ENCODE measurements at places on chromosomes 5 and 9.
A peak's percentile ranks its signal among the peaks of the same experiment; 100 is the strongest.

DNA sequence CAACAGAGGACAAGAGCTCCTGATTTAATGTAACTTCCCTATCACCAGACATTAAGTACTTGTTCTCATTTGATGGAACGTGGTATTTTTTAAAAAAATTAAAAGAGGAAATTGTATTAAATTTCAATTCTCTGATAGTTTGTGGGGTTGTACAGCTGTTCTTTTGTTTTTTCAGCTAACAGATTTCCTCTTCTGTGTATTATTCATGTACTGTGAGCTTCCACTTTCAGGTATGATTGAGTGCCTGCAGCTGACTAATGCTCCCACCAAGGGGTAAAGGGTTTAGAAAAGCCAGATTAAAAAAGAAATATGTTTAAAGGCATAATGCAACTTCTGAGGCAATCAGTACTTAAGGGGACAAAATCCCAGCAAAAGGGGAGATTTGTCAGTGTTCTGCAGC is 117.7 kb upstream of the ACTBL2 start:
- DNase-seq, result no peak

DNA sequence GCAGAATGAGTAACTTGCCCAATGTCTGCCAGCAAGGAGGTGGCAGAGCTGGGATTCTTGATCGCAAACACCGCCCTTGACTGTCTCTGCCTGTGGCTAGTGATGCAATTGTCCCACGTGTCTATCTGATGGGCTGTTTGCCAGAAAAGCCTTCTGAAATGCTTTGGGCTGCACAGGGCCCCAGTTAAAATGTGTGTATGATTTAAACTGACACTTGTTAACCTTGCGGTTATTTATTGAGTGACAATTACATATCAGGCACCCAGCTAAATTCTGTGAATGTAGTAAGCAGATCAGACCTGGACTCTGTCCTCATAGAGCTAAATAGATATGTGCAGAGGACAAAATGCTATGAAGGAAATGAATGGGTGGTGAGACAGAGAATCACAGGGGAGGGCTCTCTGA is 11.6 kb upstream of the IL12B start:
- peak; percentile 41 for DNase-seq

- no peak for DNase-seq
These were observed 75.0 kb upstream of the TNC start for GRCh38 chr9:115192835-115193525.

GRCh38 chr9:136019681-136020060 is 58.5 kb upstream of the UBAC1 start:
- DNase-seq, result no peak

GRCh38 chr9:89743216-89743572 is 138.4 kb downstream of the GADD45G start:
- no peak for DNase-seq

- DNase-seq, result no peak
These were observed 114.9 kb downstream of the MLLT3 start for GRCh38 chr9:20507431-20507830.

- DNase-seq, result no peak
These were observed 25.2 kb downstream of the HOMER1 start for GRCh38 chr5:79488775-79489174.

- no peak for DNase-seq
These were observed 32.6 kb downstream of the ECPAS start for GRCh38 chr9:111451570-111451969.

- no peak for DNase-seq
These were observed 878 bp downstream of the HIGD2A start for GRCh38 chr5:176389135-176390123.

GRCh38 chr5:72509401-72509800 is 2.2 kb upstream of the ZNF366 start:
- no peak for DNase-seq

Measured in stimulated activated CD8-positive, alpha-beta memory T cell treated with anti-CD3 and anti-CD28 coated beads, Interleukin-15, amount 100 ng/mL, for 4 hours (primary cell).